ENCODE measurements at places on chromosomes 6 and 20.

GRCh38 chr6:35717449-35718374 lies 19.1 kb upstream of the ARMC12 start:
- no peak for DNase-seq

DNA sequence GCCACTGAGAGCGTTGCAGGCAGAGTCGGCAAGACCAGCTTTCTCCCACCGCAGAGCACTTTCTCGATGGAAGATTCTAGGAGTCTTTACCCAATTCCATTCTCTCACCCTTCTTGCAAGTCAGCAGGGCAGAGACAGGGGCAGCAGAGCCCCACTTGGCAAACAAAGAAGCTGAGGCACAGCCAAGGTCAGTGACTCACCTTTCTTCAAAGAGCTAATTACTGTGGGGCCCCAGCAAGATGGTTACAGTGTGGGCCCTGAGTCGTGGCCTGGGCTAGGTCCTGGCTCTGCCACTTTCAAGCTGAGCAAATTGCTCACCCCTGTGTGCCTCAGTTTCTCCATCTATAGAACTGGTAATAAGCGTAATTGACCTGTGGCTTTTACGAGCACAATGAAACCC lies 277.0 kb downstream of the PREX1 start:
- no peak for DNase-seq

GRCh38 chr6:135520781-135521180 lies 23.2 kb upstream of the AHI1 start:
- no peak for DNase-seq

DNA sequence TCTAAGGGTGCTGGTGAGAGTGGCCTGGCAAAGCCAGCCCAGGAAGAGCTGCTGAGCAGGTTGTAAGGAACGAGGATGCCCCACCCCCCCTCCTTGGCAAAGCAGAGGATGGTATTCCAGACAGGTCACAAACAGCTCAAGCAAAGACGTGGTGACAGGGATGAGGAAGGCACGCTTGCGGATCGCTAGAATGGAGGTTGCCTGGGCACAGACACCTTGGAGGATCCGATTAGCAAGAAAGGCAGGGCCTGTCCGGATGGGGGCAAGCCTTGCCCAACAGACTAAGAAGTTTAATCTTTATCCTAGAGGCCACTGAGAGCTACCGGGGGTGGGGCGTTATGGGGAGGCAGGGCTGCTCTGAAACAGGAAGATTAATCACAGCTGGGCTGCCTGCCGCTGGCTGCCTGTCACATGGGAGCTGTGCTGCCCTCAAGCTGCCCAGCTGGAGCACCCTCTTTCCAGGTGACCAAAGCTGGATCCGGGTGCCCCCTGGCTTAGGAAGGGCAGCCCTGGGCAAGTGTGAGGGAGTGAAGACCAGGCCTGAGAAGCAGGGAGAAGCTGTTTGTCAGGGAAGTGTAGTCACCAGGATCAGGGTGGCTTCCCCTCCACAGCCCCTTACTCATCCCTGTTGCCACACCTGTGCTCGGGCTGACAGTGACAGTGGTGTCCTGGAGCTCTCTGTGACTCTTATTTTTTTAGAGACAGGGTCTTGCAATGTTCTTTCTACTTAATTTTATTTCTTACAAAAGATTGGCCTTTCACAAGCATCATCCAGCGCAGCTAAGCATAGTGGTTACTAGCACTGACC lies 9.1 kb upstream of the MAPK13 start:
- DNase-seq, result no peak

- DNase-seq, result no peak
Observed at GRCh38 chr20:6053064-6053775, 640 bp downstream of the LRRN4 start.

DNA sequence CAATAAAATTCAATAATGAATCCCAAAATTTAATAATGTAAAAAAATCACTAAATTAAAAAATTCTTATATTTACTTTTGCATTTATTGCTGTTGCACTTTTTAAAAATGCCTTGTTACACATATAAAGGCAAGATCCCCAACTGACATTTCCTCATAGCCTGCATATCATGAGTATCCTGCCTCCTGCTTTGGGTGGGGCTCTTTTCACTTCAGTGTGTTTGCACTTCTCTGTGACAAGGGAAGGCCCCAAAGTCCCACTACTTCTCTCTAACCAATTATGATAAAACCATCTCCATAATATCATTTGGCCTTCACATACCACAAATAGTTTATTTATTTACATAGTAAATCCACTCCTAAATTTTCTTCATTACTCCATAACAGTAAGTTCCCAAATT lies 446.1 kb upstream of the MARCKS start:
- no peak for DNase-seq

GRCh38 chr20:41329435-41330342 lies 10.9 kb upstream of the LPIN3 start:
- no peak for DNase-seq

DNA sequence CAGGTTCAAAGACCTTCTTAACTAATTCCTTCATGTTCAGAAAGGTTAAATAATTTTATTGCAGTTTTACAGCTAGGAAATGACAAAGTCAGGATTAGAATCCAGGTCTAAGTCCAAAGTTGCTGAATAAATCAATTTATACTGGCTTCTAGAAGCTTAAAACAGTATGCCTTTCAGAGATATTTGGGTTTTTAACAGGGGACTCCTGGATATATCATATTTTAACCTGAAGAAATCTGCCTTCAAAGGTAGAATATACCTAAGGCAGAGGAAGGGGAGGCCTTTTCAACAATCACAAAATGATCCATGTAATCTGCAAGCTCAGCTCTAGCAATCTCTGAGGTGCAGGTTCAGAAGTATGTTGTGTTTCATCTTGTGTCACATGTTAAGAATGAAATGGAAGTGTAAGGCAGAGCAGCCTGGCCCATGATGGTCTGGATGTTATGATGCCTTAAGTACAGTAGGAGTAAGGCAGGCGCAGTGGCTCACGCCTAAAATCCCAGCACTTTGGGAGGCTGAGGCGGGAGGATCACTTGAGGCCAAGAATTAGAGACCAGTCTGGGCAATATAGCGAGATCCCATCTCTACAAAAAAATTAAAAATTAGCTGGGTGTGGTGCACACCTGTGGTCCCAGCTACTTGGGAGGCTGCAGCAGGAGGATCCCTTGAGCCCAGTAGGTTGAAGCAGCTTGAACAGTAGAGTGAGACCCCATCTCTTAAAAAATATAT lies 123.9 kb downstream of the SOBP start:
- DNase-seq, result no peak

DNA sequence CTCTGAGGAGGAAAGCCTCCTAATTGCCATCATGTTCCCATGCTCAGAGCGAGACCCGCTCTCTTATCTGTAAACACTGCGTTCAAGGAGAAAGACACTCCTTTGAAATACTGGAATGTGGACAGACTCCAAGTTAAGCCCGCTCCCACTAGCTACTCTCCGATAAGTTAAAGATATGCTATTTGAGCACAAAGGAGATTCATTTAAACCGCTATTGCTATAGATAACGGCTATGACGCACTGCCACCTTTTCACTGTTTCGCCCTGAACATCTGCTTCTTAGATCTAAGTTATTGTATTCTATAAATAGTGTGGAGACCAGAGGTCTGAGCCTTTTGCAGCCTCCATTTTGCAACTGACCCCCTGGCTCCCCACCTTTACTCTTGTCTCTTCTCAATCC lies 82.3 kb downstream of the GPX5 start:
- DNase-seq, result no peak

DNA sequence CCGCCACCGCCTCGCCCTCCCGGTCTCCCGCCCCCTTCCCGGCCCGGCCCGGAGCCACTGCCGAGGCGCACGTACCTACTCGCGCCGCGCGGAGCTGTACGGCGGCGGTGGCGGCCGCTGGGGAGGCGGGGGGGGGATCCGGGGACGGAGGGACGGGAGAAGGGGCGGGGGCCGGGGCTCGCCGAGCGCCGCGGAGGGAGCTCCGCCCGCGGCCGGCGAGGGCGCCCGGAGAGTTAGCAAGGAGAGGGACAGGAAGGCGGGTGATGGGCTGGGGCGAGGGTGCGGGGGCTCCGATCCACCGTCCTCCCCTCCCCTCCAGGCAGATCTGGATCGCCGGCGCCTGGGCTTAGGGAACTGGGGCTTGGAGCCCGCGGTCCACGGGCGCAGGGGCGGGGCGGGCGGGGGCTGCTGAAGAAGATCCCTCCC lies 548 bp upstream of the TMEM74B start:
- no peak for DNase-seq

- DNase-seq, result no peak
Observed at GRCh38 chr6:1144842-1145767, 166.8 kb upstream of the FOXQ1 start.

GRCh38 chr6:150377211-150377781 lies 8.5 kb downstream of the IYD start:
- DNase-seq, result no peak

All from stimulated activated CD8-positive, alpha-beta memory T cell treated with anti-CD3 and anti-CD28 coated beads, Interleukin-4, amount 100 ng/mL, for 1 hour (primary cell).